Urinary bladder (tissue), 4 donors: ENCODE measurements at places on chromosomes 13 and 19.
A peak's percentile ranks its signal among the peaks of the same experiment; 100 is the strongest.

DNA sequence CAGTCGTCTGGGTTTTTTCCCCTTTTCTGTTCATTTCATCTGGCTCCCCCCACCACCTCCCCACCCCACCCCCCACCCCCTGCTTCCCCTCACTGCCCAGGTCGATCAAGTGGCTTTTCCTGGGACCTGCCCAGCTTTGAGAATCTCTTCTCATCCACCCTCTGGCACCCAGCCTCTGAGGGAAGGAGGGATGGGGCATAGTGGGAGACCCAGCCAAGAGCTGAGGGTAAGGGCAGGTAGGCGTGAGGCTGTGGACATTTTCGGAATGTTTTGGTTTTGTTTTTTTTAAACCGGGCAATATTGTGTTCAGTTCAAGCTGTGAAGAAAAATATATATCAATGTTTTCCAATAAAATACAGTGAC, 9.3 kb downstream of the CALM3 start:
- no peak for DNase-seq

GRCh38 chr13:34842466-34842865, 99.6 kb upstream of the NBEA start:
- no peak for DNase-seq

GRCh38 chr19:32200312-32201038, 144.9 kb upstream of the ZNF507 start:
- DNase-seq, result no peak

GRCh38 chr13:43203781-43204180, 180.4 kb downstream of the DNAJC15 start:
- no peak for DNase-seq

DNA sequence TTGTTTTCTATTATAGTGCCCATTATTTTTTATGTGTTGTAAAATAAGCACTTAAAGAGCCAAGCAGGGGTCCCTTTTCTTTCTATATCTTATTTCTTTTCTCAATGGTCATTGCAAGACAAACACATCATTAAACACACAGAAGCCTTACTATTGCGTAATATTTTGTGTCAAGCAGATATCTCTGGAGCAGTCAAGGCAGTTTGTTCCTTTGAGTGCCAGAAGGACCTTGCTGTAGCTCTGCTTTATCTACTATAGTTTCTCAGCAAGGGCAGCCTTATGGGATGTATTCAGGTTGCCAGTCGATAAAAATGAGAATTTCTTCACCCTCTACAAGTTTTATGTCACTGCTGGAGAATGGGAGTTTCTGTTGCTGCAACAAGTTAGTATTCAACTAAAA, 319.3 kb downstream of the TDRD3 start:
- DNase-seq, result no peak

- no peak for DNase-seq
These were observed at the start of gene PTGER1 for GRCh38 chr19:14475251-14476073. PTGER1 (minus strand) TSS chr19:14475354; CDS start chr19:14474320, 1,034 bp downstream.

DNA sequence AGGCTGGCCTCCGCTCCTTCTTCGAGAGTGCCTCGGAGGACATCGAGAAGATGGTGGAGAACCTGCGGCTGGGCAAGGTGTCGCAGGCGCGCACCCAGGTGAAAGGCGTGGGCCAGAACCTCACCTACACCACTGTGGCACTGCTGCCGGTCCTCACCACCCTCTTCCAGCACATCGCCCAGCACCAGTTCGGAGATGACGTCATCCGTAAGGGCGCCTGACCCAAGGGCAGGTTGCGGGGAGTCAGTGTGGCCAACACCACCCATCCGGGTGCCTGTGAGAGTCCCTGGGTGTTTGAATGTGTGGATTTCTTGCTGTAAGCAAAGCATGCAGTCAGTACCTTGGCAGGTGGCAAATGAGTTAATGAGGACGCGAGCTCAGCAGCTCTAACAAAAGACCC, 78.8 kb downstream of the RYR1 start:
- DNase-seq, result no peak

DNA sequence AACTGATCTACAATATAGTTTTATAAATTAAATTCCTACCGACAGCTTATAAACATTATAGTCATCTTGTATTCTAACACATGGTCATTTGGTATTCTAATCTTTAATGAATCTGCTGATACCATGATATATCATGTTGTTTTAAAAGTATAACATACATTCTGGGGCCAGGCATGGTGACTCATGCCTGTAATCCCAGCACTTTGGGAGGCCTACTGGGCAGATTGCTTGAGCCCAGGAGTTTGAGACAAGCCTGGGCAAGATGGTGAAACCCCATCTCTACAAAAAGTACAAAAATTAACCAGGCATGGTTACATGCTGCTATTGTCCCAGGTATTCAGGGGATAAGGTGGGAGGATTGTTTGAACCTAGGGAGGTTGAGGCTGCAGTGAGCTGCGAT, 3.1 kb downstream of the ZNF383 start:
- DNase-seq, result no peak

DNA sequence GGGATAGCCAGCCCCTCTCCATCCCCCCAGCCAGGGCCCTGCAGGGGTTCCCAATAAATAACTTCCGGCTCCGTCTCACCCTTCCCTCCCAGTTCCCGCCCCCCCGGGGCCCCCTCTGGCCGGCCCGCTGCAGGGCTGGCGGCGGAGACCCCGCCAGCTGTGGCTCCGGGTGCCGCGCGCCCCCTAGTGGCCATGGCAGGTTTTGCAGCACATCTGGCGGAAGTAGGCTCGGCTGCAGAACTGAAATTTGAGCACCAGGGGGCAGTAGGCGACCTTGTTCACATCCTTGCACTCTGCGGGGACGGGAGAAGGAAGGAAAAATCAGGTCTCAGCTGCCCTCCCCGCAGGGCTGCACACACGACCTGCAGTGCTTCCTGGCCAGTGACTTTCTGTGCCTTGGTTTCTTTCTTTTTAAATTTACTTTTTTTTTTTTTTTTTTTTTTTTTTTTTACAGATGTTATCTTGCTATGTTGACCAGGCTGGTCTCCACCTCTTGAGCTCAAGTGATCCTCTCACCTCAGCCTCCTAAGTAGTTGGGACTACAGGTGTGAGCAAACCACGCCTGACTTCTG, 3.6 kb upstream of the MYO1F start:
- DNase-seq, result no peak

- DNase-seq, result peak; percentile 40
These were observed 1.3 kb upstream of the PCDH9 start for GRCh38 chr13:67231289-67232000.

DNA sequence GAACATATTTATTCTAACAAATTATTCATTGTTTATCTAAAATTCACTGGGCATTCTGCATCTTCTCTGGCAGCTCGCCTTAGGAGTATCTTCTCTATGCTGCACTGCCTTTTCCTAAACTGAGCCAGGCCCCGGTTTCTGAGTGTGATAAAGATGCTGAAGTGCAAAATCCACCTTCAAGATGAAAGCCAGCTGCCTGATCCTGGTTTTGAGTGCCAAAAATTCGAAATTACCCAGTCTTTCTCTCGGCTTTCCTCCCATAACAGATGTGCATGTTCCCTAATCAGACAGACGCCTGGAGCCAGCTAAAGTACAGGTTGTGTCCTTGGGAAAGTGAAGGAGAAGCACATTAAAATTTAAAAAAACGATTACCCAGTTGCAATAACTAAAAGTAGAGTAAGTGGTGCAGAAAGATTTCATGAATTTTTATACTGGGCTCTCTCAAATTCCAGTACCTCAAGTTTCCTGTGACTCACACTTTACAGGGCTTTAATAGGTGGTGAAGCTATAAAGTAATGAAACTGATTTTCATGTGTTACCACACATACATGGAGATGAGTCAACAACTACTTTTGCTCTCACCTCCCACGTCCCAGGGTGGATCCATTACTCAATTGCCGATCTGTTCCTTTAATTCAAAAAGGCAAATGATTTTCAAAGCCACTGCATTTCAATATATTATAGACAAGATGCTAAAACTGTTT, 65.0 kb upstream of the GTF2F2 start:
- peak; percentile 55 for DNase-seq

- DNase-seq, result no peak
These were observed 218.8 kb downstream of the TEX29 start for GRCh38 chr13:111539252-111539651.

- no peak for DNase-seq
These were observed 20.5 kb upstream of the VSTM2B start for GRCh38 chr19:29505097-29505824.

DNA sequence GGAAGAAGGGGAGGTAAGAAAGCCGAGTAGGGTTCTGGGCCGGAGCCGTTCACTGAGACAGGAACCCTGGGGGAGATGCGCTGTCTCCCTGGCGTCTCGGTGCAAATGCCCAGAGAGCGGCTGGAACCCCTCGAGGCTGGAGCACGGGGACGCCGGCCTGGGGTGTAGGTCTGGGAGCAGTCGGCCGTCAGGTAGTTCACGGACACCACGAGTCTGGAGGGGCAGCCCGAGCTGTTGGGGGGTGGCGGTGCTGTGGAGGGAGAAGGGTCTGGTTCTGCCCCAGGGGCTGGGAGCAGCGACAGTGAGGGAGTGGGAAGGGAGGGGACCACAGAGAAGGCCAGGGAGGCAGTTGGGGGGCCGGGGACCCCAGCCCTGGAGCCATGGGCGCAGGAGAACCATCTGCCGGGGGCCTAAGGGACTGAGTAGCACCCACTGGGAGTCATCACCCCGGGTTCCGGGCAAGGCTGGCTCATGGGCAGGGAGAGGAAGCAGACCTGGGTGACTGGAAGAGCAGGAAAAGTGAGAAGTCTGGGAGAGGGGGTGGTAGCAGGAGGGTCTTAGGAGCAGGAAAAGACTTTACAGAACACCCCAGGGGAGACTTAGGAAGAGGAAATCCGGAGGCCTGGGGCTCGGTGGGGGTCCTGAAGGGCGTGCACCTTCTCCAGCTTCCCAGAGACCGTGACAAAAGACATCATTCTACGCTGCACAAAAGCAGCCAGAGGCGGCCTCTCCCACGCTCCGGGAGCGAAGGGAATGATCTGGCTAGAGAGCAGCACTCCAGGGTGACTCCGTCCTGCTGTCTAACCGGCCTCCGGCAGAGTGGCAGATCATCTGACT, 173.1 kb upstream of the SOX1 start:
- DNase-seq, result no peak

DNA sequence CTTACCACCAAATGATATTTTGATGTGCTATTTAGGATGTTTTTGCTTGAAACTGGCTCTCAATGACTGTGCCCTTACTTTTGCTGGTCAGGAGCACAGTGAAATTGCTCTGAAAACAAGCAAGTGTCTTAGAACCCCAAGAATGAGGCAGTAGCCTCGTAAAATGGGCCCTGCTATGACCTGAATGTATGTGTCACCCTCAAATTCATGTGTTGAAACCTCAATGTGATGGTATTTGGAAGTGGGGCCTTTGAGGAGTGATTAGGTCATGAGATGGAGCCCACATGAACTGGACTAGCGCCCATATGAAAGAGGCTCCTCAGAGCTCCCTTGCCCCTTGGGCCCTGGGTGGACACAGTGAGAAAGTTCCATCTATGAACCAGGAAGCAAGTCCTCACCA, 155.2 kb downstream of the ZIC5 start:
- no peak for DNase-seq

DNA sequence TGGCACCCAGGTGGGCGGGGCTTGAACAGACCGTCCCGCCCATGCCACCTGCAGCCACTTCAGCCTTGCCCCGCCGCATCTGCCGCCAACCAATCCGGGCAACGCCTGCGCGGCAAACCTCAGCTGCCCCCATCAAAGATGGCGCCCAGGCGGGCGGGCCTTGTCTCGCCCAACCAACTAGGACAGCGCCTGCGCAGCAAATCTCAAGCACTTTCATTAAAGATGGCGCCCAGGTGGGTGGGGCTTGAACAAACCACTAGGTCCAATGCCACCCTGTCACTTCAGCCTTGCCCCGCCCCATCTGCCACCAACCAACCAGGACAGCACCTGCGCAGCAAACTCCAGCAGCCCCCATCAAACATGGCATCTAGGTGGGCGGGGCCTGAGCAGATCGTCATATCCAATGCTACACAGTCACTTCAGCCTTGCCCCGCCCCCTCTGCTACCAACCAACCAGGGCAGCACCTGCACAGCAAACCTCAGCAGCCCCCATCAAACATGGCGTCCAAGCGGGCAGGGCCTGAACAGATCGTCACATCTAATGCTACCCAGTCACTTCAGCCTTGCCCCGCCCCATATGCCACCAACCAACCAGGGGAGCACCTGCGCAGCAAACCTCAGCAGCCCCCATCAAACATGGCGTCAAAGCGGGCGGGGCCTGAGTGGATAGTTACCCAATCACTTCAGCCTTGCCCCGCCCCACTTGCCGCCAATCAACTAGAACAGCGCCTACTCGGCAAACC, 1.4 kb downstream of the PEG3 start:
- peak; percentile 95 for DNase-seq

- DNase-seq, result no peak
These were observed 961.6 kb upstream of the MIR17HG start for GRCh38 chr13:90385781-90386489.

DNA sequence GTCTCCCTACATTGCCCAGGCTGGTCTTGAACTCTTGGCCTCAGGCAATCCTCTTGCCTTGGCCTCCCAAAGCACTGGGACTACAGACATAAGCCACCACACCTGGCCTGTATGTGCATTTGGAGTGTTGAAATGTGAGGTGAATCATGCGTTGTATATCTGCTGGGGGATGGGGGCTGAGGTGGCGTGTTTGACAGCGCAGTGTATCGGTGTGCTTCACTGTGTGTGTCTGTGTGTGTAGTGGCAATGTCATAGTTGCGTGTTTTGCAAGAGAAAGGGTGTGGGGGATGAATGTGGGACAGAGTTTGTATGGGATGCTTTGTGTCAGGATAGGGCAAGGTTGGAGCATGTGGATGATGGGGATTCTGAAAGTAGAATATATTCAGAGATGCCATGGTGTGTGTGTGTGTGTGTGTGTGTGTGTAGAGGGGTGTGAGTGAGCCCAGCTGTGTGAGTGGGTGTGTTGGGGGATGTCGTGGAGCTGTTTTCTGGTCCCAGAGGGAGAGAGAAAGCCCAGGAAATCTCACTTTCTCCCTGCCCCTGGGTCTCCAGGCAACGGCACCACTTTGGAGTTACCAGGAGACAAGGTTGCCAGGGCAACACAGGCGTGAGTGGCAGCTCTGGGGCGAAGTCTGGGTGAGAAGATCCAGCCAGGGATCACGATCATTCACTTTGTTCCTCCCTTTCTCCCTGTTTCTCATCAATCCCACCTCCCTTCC, 1.1 kb upstream of the SWSAP1 start:
- peak; percentile 25 for DNase-seq

- DNase-seq, result no peak
These were observed 301.6 kb downstream of the SLITRK6 start for GRCh38 chr13:85497652-85498051.

- no peak for DNase-seq
These were observed 35.4 kb downstream of the CYP4F2 start for GRCh38 chr19:15862444-15862843.

DNA sequence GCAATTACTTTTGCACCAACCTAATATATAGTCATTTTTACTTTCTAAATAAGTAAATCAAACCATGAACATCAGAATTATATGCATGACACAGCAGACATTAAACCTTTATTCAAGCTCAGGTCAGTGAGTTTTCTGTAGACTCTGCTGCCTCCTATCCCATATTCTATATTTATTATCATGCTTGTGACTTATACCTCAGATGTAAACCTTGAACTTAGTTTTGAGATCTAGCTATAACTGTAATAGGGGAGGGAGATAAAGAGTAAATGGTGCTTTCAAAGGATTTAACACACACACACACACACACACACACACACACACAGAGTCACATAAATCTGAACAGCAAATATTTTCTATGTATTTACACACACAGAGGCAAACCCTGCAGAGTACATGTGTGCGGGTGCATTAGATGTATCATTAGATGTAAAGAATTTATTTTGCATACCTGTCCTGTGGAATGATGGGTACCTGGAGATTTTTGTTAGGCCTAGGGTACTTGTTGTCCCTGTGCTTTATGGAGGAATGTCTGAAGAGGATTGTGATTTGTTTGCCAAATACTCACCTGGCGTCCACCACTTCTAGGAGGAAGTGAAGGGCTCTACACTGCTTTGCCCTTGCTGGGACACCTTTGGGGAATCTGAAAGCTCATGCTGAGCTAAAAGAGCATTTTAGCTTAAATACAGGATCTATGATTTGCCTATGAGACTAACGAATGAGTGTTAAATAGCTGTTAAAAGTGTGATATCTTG, 521.9 kb downstream of the KLF5 start:
- no peak for DNase-seq
